ENCODE measurements at places on chromosomes 2 and 18.
A peak's percentile ranks its signal among the peaks of the same experiment; 100 is the strongest.

- DNase-seq = no peak
These were observed 22.7 kb upstream of the ATP9B start for GRCh38 chr18:79046522-79046921.

DNA sequence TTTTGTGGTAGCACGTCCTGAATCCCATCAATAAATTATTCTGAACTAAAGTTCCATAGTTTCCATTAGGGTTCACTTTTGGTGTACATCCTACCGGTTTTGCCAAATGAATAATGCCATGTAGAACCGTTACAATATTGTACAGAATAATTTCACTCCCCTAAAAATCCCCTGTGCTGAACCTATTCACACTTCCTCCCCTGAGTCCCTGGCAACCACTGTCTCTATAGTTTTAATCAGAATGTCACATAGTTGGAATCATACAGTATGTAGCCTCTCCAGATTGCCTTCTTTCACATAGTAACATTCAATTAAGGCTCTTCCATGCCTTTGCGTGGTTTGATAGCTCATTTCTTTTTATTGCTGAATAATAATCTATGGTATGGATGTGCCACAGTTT lies 9.6 kb upstream of the CASP8 start:
- DNase-seq = no peak

DNA sequence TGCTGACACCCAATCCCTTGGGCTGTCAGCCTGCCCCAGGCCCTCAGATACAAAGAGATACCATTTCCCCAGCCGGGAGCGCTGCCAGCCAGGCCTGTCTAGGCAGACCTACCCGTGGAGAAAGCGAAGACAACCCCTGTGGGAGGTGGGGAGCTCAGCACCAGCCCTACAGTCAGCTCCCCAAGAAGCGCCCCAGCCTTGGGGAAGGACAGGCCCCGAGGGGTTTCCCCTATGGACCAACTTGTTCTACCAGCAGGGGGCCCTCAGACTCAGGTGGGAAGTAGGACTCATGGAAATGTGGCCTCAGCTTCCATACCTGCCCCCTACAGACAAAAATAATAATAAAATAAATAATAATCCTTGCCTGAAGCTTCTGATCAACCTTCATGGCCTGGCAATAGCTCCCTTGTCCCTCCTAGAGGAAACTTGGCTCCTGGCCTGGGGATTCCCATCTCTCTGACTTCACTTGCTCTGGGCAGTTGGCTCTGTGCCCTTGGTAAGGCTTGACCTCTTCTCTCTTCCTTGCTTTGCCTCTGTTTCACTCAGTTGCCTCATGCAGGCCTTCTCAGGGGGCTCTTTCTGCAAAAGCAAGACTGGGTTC lies 7.0 kb downstream of the SLC35F6 start:
- DNase-seq = peak; percentile 96

- no peak for DNase-seq
These were observed 236.4 kb downstream of the HDAC4 start for GRCh38 chr2:239164335-239164871.

- DNase-seq = no peak
These were observed 364.5 kb upstream of the LINC00305 start for GRCh38 chr18:64513401-64513800.

- no peak for DNase-seq
These were observed 54.3 kb upstream of the PKDCC start for GRCh38 chr2:41993435-41993925.
